ENCODE measurements at places on chromosomes 7 and 10. TPM values are rescaled to one million over a fixed set of nuclear protein-coding genes. Genes with fewer than 3 reads are reported as not detected.

The EVX1 gene
- not detected for total RNA-seq

The NKX1-2 gene
- 0.05 TPM for total RNA-seq

The BLNK gene
- not detected for total RNA-seq

The HIBADH gene
- total RNA-seq = 33.4 TPM

The PPP1R17 gene
- total RNA-seq = not detected

The CFAP70 gene
- 0.03 TPM for total RNA-seq

The SAP25 gene
- total RNA-seq = 1.6 TPM

The CDHR3 gene
- 5.0 TPM for total RNA-seq

The PTN gene
- 0.23 TPM for total RNA-seq

The CFTR gene
- not detected for total RNA-seq

The IKZF1 gene
- not detected for total RNA-seq

The GPR26 gene
- total RNA-seq = not detected

The EPDR1 gene
- 48.6 TPM for total RNA-seq

The BMPER gene
- total RNA-seq = 3.8 TPM

The PDZD7 gene
- 0.80 TPM for total RNA-seq

Measured in HT1080 (cell line).